Thoracic aorta (tissue), 2 donors: ENCODE measurements at places on chromosomes 5 and 9.

DNA sequence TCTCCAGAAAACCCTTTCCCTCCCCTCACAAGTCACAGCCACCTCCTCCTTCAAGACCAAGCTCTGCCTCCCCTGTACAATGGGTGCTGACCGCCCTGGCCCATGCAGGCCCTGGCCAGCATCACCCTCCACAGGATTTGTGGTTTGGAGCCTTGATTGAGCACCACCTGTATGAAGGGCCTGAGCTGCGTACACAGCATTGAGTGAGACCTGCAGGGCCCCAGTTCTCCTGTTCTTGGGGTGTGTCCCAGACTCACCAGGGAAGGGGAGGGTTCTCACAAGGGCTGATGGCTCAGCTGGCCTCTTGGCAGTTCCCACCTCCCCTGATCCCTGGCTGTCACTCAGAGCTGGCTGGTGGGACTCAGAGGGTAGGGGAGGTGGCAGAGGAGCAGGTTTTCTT is 63.7 kb upstream of the IER5L start:
- no peak for DNase-seq

DNA sequence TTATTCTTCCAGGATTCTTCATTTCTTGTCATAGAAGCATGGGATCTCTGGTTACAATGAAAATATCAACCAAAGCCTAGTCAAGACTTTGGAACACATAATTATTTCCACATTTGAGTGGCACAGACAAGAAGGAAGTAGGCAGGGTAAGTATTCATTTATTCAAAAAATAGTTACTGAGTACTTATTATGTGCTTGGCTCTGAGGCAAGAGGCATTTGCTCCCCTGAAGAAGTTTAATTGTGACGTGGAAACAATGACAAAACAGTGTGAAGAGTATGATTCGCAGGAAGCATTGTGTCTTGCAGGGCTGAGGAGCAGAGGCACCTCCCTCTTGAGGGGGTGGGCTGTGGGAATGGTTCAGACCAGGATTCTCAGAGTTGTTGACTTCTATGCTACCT is 45.0 kb upstream of the TNFSF15 start:
- no peak for DNase-seq

- no peak for DNase-seq
These were observed 2.6 kb downstream of the FOXI1 start for GRCh38 chr5:170108266-170108785.

GRCh38 chr5:43661102-43661501 is 58.1 kb downstream of the NNT start:
- no peak for DNase-seq

GRCh38 chr5:159135896-159136531 is 36.3 kb upstream of the EBF1 start:
- no peak for DNase-seq

- DNase-seq, result no peak
These were observed 6.4 kb upstream of the AMBP start for GRCh38 chr9:114084282-114085073.

DNA sequence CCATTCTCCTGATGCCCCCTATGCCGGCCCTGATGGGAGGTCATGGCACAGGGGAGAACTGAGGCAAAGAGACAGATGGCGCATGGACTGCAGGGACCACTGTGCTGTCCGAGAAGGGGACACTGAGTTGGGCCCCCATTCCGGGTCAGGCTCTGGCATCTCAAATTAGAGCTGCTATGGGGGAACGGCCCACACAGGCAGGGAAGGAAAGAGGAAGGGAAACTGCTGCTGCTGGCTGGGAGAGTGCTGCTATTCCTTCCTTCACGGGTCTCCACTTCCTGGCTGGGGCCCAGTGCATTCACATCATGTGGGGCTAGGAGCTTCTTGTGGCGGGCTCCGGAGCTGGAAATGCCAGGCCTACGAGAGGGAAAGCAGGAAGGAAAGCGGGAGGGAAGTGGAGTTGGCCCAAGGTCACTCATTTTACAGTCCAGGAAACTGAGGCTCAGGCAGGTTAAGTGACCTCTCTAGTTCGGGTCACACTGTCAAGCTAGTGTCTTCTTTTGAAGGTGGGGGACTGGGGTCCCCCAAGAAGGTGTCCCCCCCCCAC is 1.3 kb upstream of the CARD19 start:
- DNase-seq, result no peak

GRCh38 chr5:603081-603998 is 8.8 kb upstream of the CEP72 start:
- DNase-seq, result no peak

- DNase-seq, result no peak
These were observed 6.5 kb upstream of the PDZD2 start for GRCh38 chr5:31632460-31632859.

DNA sequence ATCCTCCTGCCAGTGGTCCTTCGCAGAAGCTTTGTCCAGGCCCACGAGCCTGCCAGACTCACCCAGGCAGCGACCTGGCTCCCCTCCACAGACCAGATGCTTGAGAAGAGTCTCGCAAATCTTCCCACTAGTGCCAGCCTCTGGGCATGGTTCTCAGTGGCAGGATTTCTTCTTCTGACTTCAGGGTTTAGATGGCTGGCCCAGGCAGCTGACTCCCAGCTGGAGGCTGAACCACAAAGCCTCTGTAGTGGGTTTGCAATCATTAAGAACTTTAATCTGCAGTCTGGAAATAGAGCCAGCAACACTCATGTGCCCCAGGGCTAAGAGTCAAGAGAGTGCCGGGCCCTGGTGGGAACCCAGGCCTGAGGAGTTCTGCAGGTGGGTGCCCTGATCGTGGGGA is 90.6 kb upstream of the ICE1 start:
- no peak for DNase-seq

- no peak for DNase-seq
These were observed 291.9 kb downstream of the EDIL3 start for GRCh38 chr5:84092738-84093137.

GRCh38 chr9:114348906-114349482 is 19.3 kb downstream of the ORM2 start:
- peak; percentile 80 for DNase-seq

DNA sequence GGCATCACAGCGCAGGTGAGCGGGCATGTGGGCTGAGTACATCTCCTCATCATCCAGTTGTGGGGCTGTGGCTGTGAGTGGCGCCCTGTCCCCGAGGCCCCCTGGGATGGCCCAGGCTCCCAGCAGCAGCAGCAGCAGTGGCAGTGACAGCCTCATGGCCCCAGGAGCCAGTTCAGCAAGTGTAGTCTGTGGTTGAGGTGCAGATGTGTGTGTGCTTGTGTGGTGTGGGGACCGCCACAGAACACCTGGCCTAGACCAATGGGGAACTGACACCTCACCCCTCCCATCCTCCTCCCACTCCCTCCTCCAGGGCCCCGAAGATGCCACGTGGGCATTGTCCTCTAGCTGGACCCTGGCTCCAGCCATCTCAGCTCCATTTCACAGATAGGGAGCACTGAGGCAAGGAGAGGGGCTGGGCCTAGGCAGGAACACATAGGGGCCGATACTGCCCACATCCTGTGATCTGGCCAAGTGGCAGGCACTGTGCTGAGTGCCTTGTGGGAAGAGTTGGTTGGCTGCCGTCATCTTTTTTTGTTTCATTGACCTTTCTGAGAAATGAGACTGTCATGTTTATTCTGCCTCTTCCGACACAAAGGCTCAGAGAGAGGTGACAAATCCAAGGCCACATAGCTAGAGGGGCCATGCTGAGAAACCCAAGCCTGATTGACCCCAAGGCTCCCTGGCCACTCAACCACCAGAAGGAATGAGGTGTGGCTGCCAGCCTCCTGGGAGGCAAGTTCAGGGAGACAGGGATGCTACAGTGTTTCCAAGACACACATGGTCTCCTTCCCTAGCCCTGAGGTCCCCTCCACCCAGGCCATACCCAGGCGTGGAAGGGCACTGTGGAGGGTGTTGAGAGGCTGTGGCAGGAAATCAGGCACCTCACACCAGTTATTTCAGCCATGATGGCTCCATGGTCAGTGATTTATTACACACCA is at the start of gene MZB1:
Gene MZB1 (minus strand): TSS at position 213 of the 938 bp plus-strand sequence. CDS start 57 bp downstream, at position 156.
- DNase-seq, result no peak

GRCh38 chr9:37412431-37413151 is 9.9 kb upstream of the GRHPR start:
- no peak for DNase-seq

- DNase-seq, result no peak
These were observed 99.7 kb downstream of the PCSK5 start for GRCh38 chr9:75990156-75990555.

DNA sequence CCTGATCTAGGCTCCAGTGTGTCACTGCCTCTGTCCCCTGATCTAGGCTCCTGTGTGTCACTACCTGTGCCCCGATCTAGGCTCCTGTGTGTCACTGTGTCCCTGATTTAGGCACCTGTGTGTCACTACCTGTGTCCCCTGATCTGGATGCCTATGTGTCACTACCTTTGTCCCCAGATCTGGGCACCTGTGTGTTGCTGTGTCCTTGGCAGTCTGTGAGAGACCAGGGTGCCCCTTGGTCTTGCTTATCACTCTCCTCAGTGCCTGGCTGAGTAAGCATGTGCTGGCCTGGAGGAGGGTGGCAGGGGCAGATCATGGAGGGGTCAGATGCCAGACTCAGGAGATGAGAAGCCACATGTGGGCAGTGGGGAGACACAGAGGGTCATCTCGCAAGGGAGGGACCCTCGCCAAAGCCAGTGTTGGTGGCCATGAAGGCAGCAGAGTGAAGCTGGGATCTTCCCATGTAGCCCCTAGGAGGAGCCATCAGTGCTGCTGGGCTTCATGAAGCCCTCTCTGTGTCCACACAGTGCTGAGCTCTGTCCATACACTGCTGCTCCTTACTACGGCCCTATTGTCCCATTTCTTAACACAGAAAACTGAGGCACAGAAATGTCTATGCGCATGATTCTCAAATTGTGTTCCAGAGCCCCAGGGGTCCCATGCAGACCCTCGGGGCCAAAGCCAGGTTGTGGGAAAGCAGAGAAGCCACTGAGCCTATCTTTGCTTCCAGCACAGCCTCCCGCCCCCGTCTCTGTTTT is 15.5 kb downstream of the OLFML2A start:
- DNase-seq, result no peak

DNA sequence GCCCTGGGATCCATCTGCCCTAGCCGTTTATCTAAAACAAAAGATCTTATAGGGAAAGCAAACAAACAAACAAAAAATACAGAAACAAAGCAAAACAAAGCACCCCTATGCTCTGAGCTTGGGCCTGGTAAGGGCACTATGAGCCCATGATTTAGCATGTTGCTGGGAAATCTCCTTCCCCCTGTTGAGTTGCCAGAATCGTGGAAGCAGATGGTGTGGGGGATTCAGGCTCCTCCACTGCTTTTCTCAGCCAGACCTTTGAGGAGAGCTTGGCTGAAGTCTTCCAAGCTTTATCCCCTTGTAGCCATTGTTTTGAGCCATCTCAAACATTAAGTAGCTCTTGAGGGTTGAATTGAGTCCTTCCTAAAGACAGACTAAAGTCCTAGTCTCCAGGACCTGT is 29.9 kb downstream of the TMC1 start:
- DNase-seq, result no peak

DNA sequence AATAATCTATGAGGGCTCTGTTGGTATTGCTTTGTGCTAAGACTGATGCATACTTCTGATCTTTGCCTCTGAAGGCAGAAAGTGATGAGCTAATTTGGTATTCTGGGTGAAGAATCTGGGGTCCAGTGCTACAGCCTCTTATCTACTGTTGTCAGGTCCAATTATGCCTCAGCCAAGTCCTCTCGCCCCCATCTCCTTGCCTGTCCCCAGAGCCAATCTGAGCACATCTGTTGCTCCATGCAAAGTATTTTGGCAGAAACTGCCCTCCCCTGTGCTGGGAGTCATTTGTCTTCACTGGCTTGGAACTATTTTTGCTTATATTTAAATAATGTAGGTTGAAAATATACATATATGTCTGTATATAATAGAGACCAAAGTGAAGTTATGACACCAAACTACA is 23.4 kb downstream of the LSM11 start:
- DNase-seq, result no peak

DNA sequence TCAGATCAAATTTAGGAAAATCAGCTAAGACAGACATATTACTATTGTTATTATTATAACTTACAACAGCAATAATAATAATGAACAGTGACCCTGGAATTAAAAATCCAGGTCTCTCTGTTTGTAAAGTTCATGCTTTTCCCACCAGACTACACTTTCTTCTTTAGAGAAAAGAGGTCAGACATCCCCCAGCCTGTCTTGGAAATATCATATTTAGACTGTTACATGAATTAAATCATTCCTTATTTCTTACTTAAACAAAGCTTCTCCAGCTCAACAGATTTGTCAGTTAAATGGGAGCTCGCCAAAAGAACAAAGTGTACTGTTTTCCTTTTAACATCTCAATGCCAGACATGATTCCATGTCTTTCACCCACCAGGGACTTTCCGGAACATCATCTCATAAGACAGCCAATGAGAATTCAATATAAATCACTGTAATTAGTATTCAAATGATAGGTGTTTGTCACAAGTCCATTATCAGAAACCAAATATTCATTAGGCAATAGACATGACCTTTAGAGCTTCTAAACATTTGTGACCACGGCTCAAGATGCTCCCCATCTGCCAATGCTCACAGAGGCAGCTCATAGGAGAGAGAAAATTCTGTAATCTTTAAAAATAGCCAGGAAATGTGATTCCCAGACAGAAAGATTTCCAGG is 351.9 kb downstream of the ENC1 start:
- DNase-seq, result no peak

GRCh38 chr9:7129391-7129790 is 371.6 kb downstream of the KDM4C start:
- DNase-seq, result no peak

- DNase-seq, result no peak
These were observed 630.7 kb upstream of the ACO1 start for GRCh38 chr9:31753756-31754155.

DNA sequence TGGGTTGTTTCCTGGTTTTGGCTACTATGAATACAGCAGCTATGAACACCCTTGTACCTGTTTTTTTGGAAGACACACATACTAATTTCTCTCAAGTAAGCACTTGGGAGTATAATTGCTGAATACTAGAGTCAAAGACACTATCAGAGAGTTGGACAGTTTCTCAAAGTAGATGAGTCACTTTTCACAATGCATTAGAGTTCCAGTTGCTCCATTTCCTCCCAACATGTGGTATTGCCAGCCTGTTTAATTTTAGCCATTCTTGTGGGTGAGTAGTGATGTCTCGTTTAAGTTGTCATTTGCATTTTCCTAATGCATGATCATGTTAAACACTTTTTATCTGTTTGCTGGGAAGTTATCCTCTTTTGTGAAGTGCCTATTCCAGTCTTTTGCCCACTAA is 81.6 kb upstream of the GDNF start:
- DNase-seq, result no peak

DNA sequence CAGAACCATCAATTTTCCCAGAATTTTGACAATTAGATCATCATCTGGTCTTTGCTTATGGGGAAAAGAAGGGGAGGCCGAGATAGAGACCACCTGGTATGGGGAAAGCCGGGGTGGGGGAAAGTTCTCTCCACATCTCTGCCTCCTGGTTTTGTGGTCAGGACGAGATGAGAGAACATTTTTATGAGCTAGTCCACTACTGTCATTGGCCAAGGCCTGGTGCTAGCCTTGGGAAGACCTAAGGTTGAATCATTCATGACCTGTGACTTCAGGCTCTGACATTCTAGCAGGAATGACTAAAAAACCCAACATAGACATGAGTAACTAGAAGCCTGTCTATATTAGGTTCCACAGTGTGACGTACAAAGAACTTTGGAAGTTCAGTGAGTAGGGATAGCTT is 135.2 kb downstream of the PTTG1 start:
- no peak for DNase-seq
